Sciatic nerve (tissue), 2 donors: ENCODE measurements at places on chromosomes 12 and 14.

DNA sequence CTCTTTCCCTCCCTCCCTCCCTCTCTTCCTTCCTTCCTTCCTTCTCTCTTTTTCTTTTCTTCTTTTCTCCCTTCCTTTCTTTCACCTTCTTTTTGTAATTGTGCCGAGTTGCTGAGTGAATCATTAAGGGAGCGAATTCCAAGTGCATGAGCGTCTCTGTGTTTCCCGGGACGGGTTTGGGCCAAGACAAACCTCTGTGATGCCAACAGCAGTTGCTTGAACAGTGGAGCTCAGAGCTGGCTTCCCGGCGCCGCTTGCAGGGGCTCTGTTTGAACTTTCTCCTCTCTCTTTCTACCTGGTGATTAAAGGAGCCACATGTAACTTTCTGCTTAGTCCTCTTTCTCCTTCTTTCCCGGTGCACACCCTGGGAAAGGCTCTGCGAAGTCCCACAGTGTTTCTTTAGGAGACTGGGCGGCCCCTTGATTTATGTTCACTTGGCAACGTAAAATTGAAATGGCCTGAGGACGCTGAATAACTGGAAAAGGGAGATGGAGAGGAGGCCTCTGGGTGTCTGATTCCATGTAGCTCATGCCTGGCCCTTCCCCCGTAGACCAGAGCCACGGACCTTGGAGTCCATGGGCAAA lies 33.7 kb upstream of the MAP1LC3B2 start:
- DNase-seq, result peak; percentile 84

DNA sequence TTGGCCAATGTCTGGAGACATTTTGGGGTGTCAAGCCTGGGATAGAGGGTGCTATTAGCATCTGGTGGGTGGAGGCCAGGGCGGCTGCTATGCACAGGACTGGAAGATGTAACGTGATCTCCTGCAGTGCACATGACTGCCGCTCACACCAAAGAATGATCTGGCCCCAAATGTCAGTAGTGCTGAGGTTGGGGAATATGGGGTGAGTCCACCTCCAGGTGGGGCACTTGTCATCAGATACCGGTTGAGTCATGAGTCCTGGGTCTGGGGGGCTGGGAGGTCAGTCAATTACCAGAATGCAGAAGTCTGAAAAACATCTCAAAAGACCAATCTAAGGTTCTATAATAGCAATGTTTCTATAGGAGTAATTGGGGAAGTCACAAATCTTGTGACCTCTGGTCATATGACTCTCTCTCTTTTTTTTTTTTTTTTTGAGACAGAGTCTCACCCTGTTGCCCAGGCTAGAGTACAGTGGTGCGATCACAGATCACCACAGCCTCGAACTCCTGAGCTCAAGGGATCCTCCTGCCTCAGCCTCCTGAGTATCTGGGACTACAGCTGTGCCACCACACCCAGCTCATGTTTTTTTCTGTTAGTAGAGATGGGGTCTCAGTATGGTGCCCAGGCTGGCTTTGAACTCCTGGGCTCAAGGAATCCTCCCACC lies 6.0 kb upstream of the SDSL start:
- DNase-seq, result no peak

GRCh38 chr12:57107456-57108155 lies 3.6 kb downstream of the STAT6 start:
- peak; percentile 53 for DNase-seq

DNA sequence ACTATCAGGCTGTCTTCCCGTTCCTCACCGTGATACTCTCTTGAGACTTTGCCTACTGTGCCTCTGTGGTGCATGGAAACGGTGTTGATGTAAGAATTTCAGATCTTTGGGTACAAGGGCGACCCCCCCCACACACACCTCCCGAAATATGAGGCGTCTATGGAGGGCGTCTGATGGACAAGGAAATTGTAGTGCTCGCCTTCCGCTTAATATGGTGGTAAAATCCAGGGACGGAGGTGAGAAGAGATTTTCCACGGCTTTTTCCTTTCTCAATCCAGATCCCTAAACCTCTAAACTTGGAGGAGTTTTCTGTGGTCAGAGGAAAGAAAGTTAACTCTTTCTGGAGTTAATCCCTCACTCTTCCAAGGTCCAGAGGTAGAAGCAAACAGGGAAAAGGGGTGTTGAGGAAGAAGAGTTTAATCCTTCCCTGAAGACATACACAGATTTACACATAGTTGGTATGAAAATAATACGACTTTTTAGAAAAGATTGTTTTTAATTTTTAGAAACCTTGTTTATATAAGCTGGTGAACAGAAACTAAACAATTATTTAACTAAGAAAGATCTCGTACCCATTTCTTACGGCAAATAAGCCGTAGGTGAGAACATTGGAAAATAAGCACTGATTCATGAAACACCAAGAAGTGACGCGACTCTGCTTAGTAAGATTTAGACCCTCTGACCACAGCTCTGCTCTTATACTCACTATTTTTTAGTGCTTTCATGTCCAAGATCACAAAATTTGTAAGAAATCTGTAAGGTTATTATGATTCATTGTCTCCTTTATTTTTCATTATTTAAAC lies 23.1 kb upstream of the RNASE12 start:
- DNase-seq, result no peak

DNA sequence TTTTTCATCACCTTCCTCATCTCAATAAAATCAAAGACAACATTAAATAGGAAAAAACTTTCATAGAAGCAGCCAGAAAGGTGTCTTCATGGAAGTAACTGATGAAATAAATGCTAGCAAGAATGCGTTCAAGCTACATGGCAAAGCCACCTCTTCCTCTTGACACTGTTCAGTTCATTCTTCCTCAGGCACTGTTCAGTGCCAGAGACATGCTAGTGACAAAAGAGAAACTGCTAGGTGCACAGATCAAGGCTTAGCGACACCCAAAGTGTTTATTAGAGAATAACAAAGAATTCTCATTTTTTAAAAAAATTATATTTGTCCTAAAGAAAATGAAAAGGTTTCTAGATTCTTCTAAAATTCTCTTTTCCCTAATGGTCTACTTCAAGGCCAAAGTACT lies 7.2 kb downstream of the SLC11A2 start:
- DNase-seq, result no peak

- DNase-seq, result no peak
These were observed 30.9 kb upstream of the LUM start for GRCh38 chr12:91142221-91142631.

- peak; percentile 71 for DNase-seq
These were observed 704 bp downstream of the ATP2B1 start for GRCh38 chr12:89707703-89708564.

DNA sequence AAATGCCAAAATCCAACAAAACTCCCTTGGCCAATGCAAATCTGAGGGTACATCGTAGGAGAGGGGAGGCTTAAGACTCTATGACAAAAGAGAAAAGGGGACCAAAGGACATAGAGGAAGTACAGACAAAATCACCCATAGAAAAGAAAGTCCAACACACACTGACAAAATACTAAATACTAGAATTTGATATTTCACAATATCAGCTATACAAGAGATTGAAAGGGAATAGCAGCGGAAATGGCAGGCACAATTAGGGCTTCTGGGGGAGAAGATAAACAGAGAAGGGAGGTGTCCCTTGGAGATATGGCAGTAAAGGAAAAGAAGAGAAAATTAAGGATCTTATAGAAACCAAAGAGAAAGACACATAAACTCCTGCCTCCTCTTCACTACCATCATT lies 29.0 kb downstream of the ATP2B1 start:
- no peak for DNase-seq

DNA sequence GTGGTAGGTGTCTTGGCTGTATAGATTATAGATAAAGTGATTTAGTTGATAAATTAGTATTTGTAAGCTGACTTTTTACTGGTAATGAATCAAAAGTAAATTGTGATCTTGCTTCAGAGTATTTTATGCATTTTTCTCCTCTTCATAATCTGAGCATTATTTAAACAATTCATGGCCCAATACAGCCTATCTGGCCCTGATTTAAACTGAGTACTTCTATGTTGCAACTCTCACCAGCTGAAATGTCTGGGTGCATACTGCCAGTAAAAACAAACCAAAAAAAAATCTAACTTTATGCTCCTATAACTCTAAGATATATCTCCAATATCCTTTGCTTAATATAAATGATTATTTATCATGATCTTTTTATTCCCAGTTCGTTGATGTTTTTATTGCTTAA lies 86.6 kb downstream of the MIA2 start:
- DNase-seq, result no peak

- DNase-seq, result no peak
These were observed 151.5 kb upstream of the PRICKLE1 start for GRCh38 chr12:42741091-42741490.

DNA sequence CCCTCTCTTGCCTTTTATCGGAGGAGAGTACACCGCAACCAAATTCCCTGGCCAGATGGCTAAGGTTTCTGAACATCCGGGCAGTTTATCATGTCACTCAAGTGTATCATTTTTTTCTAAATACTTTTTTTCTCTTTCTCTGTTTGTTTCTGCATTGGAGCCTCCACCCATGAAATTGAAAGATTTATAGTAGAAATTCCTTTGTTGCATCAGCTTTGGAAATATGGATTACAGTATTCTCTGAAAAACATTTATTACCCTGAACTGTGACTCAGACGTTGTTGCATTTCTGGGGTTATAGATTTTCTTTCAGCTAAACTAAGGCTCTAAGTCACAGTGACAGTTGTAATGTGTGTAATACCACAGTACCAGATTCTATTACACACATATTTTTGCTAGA lies 187.0 kb downstream of the SPTSSA start:
- no peak for DNase-seq

DNA sequence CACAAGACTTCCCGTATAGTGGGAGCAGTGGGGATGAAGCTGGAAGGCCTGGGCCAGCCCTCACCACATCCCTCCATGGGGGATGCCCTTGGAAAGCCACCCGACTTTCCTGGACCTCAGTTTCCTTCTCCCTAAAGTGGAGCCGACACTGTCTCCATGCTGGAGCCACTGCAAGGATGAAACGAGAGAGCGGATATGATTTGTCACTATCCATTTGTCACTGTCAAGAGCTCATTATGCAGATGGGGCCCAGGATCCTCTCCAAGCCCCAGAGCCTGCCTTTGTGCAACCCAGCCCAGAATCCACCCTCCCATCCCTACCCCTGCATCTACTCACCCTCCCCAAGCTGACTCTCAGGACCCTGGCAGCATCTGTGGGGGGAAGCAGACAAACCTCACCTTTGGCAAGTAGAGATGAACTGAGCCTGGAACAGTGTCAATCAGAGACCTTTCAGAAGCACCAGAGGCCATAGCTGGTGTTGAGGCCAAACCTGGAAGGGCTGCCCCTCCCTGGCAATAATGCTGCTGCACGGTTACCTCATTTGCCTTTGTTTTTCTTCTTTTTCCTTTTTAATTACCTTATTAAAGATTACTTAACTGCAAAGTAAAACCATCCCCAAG lies 287.7 kb upstream of the RTL1 start:
- DNase-seq, result peak; percentile 26

- DNase-seq, result no peak
These were observed 6.6 kb upstream of the SLC6A13 start for GRCh38 chr12:269191-269590.

DNA sequence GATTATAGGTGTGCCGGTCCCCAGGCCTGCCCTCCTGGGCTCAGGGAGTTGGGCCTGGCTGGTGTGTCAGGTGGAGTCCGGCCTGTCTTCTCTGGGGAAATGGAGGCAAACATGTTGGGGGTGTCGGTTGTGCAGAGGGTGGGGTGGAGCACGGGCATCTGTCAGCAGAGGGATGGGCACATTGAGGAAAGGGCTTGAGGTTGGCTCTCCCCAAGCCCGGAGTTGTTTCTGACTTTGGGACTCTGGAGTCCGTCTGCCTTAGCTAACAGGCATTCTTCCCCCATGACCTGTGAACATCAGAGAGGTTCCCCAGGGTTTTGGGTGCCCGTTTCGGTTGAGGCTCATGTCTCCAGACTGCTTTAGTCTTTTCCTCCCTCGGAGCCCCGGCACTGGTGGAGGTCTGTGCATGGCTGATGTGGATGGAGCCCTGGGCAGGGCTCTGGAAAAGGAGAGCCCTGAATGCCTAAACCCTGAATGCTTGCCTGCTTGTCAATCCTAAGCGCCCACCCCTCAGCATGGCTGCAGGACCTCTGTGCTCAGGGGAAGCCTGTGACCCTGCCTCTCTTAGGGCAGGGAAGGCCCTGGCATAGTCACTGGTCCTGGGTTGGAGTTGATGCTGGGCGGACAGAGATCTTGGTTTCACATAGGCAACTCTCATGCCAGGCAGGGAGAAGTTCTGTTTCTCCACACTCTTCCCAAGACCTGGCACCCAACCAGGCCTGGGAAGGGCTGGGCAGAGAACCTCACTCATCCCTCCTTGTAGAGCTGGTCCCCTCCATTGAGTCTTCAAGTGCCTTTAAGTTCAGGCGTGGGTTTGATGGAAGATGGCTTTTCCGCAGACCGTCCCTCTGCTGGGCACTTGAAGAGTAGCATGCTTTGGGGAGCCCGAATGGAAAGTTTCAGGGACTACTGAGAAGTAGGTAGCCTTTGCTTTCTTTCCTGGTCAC lies 12.9 kb downstream of the NYNRIN start:
- no peak for DNase-seq

DNA sequence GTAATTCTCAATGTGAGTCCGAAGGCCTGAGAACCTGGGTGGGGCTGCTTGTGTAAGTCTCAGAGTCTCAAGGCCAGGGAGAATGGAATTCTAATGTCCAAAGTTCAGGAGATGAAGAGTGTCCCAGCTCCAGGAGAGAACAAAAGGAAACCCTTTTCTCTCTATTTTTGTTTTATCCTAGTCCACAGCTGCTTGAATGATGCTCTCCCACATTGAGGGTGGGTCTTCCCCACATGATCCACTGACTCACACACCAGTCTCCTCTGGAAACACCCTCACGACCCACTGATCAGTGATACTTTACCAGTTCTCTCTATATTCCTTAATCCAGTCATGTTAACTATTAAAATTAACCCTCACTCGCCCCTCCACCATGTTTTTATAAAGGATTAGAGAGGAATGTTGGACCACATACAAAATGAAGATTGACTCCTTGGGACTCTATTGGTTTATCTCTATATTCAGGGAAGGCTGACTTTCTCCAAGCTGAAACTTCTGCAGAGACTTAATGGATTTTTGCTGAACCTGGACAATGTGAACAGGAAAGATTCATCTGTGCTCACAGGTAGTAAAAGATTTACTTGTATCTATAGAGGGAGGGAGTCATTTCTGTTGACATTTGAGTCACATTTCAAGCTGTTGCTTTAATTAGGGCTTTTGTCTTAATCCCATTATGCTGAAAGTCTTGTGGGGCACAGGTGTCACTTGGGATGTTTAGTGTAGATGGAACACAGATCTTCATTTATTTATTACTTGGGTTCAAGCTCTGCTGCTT lies 1061.0 kb upstream of the TMEM132C start:
- DNase-seq, result no peak
